Heart left ventricle (tissue), 16 donors: ENCODE measurements at places on chromosomes 6 and 20. TPM values are rescaled to one million over a fixed set of nuclear protein-coding genes. Genes with fewer than 3 reads are reported as not detected.

GRCh38 chr6:38141085-38141484 is 321.6 kb downstream of the ZFAND3 start:
- DNase-seq: no peak

DNA sequence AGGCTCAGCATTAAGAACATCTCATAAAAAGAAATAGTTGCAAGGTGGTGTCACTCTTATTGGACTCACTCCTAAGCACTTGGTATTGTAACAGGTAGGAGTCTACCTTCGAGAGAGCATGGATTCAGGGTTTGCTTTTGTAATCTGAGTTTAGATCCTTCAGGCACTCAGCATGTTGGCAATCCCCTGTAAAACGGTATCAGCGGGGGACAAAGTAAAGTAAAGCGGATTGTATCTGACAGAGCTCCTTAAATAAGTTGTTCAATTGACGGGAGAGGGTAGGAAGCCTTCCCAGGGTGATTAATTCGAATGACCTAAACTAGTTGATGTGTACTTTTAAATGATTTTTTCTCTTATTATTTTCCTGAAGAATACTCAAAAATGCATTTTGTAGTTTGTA is 869.8 kb upstream of the EPHA7 start:
- no peak for DNase-seq

- no peak for DNase-seq
These were observed 4.2 kb downstream of the MLN start for GRCh38 chr6:33799454-33800113.

GRCh38 chr6:164882236-164882635 is 427.2 kb downstream of the C6orf118 start:
- DNase-seq: no peak

- no peak for DNase-seq
These were observed 13.5 kb downstream of the PTPN1 start for GRCh38 chr20:50523552-50524167.

DNA sequence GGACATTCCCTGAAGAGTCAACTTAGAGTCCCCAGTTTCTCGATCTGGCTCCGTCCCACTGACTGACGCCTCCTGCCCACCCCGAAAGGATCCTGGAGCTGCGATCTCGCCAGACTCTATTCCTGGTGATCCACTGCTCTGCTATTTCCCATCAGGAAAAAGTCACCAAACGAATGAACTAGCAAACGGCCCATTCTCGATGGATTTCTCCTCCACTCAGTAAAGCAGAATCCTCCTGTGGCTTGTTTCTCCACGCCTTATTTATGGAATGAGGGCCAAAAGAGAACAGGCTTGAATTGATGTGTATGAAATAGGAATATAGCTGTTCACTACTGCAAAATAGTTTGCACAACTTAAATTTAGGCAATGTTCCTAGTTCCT is 5.4 kb downstream of the NKX2-4 start:
- DNase-seq: no peak

- DNase-seq: peak; percentile 64
These were observed 1.1 kb downstream of the ABRACL start for GRCh38 chr6:139029470-139030227.

The RHAG gene
- total RNA-seq: not detected

- no peak for DNase-seq
These were observed 43.9 kb downstream of the TNFAIP3 start for GRCh38 chr6:137910843-137911456.
